Effector memory CD4-positive, alpha-beta T cell (primary cell): ENCODE measurements at places on chromosomes 13 and 19.
A peak's percentile ranks its signal among the peaks of the same experiment; 100 is the strongest.

DNA sequence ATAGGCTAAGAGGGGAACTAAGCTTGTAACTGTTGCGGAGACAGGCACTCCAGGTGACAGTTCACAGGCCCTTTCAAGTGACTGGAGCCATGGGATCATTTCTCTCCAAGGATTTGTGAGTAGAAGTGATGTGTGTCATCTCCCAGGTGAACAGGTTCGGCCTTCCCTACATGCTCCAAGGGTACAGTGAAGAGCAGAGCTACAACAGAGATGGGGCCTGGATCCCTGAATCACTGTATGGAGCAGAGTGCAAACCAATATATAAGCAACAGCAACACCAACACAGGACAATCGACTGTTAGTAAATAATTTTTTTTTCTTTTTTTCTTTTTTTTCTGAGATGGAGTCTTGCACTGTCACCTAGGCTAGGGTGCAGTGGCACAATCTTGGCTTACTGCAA lies 15.0 kb downstream of the ZSCAN18 start:
- no peak for DNase-seq

DNA sequence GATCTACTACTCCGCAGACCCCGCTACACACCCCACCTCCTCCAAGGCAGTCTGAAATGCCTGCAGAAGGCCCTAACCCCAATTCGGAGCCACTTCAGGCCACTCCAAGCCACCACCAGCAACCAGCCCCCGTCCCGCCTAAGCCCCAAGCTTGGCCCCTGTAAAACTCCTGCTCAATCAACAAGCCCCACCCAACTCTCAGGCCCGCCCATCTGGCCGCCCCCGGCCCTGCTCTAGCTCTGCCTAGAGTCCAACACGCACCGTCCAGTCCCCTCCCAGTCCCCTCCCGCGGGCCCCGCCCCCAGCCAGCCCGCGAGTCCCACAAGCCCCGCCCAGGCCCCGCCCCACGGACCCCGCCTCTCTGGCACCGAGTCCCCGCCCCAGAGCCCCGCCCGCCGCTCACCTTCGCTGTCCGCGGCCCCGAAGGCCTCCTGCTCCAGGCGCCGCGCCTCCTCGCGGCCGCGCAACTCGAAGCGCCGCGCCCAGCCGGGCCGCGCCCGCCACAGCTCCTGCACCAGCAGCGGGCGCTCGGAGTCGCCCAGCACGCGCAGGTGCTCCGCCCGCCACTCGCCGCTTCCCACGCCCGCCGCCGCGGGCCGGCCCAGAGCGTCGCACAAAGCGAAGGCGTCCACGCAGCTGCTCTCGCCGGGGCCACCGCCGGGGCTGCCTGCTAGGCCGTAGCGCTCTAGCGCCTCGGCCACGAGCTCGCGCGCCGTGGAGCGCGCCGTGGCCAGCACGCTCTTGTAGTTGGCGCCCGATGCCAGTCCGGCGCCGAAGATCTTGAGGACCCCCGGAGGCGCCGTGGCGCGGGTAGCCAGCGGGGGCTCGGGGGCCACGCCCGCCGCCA lies 1.6 kb downstream of the RASIP1 start:
- DNase-seq = peak; percentile 90

GRCh38 chr13:74452176-74452575 lies 318.0 kb upstream of the KLF12 start:
- DNase-seq = no peak

GRCh38 chr13:59946944-59947343 lies 216.8 kb downstream of the DIAPH3 start:
- DNase-seq = no peak

GRCh38 chr19:3537101-3537437 lies 1.9 kb upstream of the TEKTIP1 start:
- no peak for DNase-seq

- no peak for DNase-seq
Measured at GRCh38 chr19:7522923-7523667, 671 bp downstream of the MCOLN1 start.

DNA sequence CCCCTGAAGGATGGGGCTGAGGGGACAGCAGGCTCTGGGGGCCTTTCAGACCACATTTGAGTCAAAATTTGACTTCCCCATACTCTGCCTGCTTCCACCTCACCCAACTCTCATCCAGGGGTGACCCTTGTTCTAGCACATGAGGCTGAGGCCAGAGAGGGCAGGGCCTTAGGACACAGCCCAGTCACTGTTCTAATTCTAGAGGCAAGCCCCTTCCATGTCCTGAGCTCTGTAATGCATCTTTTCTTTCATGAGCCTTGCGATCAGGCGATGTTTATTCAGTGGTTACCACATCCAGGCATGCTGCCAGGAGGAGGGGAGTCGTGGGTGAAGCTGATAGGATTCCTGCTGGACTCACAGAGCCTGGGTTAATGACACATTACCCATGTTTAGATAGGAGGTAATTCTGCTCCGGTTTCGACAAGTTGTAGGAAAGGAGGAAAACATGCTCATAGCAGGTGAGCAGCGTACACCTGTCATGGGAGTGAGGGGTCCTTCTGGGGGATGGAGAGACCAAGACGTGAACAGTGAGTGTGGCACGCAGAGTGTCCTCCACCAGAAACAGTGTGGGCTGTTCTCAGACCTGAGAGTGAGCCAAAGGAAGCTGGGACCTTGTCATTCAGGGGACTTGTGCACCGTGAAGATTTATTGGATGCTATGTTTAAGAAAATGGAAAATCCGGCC lies 9.3 kb downstream of the RPS9 start:
- no peak for DNase-seq

GRCh38 chr13:75995966-75996365 lies 359.8 kb downstream of the LMO7 start:
- DNase-seq = no peak

DNA sequence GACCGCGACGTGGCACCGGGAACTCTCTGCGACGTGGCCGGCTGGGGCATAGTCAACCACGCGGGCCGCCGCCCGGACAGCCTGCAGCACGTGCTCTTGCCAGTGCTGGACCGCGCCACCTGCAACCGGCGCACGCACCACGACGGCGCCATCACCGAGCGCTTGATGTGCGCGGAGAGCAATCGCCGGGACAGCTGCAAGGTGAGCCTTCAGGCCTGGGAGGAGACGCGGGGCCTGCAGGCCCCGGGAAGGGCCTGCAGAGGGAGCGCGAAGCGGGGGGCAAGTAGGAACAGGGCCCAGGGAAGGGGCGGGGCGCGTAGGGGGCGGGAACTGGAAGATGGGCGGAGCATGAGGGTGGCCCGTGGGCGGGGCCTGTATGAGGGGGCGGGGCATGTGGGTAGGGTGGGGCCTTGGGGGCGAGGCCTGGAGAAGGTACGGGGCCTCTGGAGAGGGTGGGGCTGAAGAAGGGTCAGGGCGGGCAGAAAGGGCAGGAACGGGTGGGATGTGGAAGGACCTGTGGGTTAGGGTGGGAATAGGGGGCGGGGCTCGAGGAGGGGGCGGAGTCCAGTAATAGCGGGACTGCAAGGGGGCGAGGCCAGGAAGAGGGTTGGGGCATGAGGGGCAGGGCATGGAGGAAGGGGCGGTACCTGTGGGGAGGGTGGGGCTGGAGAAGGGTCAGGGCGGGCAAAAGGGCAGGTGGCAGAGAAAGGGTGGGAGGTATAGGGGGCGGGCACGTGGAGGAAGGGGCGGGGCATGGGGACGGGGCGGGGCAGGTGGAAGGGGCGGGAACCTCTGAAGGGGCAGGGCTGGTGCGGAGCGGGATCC lies 2.5 kb downstream of the CFD start:
- peak; percentile 56 for DNase-seq

- DNase-seq = peak; percentile 99
Measured at GRCh38 chr19:4246767-4247593, at the start of gene YJU2. YJU2 (plus strand) TSS chr19:4247080; CDS start chr19:4247147, 67 bp downstream.

DNA sequence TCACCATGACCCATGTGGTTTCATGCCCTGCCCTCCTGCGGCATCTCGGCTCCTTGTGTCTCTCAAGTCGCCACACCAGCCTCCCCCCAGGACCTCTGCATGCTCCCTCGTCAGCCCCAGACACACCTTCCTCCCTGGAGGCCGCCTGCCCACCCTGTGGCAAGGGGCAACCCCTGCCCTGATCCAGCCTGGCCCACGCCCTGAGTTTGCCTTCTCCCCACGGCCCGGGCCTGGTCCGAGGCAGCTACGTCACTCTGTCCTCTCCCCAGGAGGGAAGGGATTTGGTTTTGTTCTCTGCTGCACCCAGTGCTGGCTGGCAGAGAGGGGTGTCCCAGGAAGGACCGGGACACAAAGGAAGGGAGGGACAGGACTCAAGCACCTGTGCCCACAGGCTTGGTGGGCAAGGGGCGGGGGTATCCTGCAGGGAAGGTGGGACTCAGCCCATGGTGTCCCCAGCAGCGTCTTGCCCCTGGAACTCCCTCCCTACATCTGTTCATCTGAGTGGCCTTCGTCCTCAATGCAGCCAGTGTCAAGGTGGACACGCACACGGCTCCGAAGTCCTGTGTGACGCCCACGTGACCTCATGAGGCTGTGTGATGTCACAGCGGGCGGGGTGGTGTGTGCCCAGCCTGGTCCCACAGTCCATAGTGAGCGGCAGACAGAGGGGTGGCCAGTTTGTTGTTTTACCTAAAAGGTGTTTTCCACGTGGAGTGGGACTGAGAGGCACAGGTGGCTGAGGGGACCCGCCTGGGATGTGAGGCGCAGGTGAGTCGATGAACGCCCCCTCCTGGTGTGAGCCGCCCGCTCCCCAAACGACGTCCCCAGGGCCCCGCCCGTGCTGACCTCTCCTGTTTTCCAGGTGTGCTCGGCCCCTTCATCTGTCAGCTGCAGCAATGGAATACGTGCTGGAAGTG lies at the start of gene TEX29:
Gene TEX29 (plus strand): TSS at position 645 of the 914 bp plus-strand sequence. CDS start 249 bp downstream, at position 894.
- no peak for DNase-seq

GRCh38 chr13:19178901-19179593 lies 2.6 kb downstream of the TUBA3C start:
- no peak for DNase-seq

- no peak for DNase-seq
Measured at GRCh38 chr19:23810496-23810895, 51.8 kb upstream of the ZNF681 start.

GRCh38 chr19:18109733-18110608 lies 12.4 kb downstream of the MAST3 start:
- peak; percentile 23 for DNase-seq

- no peak for DNase-seq
Measured at GRCh38 chr19:3625996-3626472, 556 bp downstream of the CACTIN start.

GRCh38 chr13:23477101-23477500 lies 43.6 kb upstream of the SACS start:
- DNase-seq = no peak

- DNase-seq = peak; percentile 45
Measured at GRCh38 chr19:45450012-45450333, 17.8 kb upstream of the FOSB start.

DNA sequence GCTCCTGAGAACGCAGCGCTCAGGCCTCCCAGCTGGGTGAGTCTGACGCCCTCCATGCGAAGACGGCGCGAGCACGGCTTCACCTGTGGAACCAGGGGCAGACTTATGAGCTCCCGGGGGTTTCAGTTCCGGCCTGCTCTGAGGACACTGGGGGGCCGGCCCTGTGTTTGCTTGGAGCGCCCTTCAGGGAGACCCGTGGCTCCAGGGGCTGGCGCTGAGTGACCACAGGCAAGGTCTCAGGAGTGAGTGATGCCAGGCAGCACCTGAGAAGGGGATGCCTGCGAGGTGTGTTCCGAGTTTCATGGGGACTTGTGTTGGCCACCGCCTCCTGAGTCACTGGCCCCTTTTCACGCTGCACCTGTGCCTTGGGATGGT lies 4.5 kb downstream of the MCF2L start:
- DNase-seq = no peak

GRCh38 chr13:39676315-39676876 lies 20.9 kb downstream of the COG6 start:
- no peak for DNase-seq
